ENCODE measurements at places on chromosomes 2 and 18.

GRCh38 chr18:48290162-48290926, 118.8 kb downstream of the ZBTB7C start:
- DNase-seq = no peak

DNA sequence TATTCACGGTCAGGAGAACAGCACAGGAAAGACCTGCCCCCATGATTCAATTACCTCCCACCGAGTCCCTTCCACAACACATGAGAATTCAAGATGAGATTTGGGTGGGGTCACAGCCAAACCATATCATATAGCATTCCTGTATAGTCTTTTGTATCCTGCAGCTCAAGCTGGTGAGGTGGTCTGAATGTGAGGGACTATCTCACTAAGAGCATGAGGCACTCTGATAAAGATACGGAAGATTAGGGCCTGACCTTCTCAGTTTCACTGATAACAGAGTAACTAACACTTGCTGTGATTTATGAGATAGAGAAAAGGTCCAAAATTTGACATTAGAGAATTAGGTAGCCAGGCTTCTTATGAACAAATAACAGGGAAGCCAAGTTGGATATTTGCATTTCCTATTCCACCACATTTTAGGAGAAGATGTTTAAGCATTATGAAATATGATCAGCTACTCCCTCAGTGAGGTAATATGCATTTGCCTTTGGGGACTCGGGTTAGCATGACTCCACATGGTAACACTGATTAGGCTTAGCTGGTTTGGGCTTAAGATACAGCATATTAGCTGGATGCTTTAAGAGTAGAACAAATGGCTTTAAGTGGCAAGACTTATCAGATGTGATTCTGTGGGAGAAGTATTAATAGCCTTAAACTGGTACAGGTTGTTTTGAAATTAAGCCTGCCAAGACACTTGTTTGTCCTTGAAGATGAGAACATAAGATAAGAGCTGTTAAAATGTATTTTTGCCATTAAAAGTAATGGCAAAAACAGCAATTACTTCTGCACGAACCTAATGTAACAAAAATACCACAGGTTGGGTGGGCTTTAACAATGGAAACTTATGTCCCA, 106.9 kb upstream of the MSTN start:
- no peak for DNase-seq

GRCh38 chr2:34031097-34031496, 432.0 kb upstream of the FAM98A start:
- DNase-seq = no peak

DNA sequence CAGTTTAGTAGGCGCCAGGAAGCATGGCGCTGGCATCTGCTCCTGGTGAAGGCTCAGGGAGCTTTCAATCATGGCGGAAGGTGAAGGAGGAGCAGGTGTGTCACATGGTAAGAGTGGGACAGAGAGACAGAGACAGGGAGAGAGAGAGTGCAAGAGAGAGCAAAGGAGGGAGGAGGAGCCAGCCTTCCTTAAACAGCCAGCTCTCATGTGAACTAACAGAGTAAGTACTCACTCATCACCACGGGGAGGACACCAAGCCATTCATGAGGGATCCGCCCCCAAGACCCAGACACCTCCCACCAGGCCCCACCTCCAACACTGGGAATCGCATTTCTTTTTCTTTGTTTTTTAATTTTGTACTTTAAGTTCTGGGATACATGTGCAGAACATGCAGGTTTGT, 40.8 kb upstream of the CLASP1 start:
- DNase-seq = no peak

- DNase-seq = no peak
Observed at GRCh38 chr18:32437100-32437834, 33.4 kb downstream of the GAREM1 start.

DNA sequence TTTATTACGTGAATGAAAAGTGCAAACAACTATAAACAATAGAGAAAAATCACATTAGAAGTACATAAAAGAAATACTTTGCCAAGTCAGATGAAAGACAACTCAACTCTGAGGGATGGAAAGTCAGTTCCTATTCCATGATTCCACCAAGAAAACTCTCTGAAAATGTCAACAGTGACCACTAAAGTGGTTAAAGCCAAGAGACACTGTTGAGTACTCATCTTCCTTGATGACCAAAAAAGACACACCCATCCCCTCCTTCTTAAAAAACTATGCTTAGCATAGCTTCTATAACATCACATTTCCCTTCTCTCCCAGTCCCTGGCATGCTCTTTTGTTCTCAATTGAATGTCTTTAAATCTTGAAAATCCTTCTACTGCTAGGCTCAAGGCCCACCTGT, 160.0 kb downstream of the TCF4 start:
- no peak for DNase-seq

- DNase-seq = peak; percentile 72
Observed at GRCh38 chr2:30026091-30027055, 105.0 kb upstream of the ALK start.

DNA sequence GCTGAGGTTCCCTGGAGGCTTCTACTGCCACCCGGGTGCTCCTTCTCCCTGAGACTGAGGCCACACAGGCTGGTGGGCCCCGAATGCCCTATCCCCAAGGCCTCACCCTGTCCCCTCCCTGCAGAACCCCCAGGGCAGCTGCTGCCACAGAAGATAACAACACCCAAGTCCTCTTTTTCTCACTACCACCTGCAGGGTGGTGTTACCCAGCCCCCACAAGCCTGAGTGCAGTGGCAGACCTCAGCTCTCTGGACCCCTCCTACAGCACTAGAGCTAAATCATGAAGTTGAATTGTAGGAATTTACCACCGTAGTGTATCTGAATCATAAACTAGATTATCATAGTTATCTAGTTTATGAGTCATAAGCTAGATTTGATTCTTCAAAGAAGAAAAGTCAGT, 7.3 kb upstream of the CENPA start:
- no peak for DNase-seq
